ENCODE measurements at places on chromosomes 3 and 15.

GRCh38 chr15:66692391-66692790 is 9.6 kb upstream of the SMAD6 start:
- DNase-seq, result no peak

DNA sequence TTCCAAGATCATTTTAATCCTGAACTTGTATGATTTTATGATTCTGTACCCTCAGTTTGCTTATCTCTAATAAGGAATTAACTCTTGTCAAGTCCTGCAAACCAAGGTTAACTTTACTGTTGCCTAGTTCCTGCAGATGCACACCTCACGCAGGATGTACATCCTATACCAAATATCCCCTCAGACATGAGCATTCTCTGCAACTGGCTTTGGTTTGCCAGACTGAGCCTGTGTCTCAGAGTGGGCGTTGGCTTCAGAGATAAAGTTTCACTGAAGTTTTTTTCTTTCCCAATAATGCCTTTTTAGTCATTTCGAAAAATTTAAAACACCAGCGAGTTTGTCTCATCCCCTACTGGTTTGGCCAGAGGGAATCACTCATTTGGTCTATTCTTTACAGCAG is 173.9 kb downstream of the NR2F2 start:
- no peak for DNase-seq

DNA sequence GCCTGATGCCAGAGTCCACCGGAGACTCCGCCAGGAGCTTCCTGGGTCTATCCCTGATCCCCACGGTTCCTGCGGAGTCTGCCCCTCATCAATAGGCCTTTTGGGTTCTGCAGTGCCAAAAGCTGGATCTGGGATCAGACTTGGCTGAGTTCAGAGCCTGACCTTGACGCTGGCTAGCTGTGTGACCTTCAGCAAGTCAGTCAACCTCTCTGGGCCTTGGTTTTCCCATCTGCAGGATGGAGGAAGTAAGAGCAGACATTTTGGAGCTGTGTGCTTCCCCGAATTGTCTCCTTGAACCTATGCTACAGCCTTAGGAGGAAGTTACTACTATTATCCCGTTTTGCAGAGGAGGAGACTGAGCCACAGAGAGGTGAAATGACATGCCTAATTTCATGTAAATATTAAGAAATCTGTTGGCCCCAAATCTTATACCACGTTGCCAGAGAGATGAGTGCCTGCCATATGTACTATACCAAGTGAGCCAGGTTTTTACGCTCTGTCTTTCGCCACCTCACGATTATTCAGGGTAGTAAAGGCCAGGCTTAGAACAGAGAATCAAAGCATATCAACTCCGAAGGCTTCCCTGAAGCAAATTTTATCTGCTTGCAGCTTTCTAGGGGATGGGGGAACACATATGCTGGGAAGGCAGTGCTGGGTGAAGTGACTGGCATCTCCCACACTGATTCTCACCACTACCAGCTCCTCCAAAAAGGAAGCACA is 112.5 kb downstream of the SRGAP3 start:
- DNase-seq, result no peak

GRCh38 chr3:83968356-83968755 is 990.4 kb upstream of the CADM2 start:
- DNase-seq, result no peak

GRCh38 chr3:132360717-132361116 is 43.5 kb downstream of the ACP3 start:
- DNase-seq, result no peak

- DNase-seq, result peak; percentile 45
Measured at GRCh38 chr15:39171944-39172368, 408.9 kb upstream of the THBS1 start.

DNA sequence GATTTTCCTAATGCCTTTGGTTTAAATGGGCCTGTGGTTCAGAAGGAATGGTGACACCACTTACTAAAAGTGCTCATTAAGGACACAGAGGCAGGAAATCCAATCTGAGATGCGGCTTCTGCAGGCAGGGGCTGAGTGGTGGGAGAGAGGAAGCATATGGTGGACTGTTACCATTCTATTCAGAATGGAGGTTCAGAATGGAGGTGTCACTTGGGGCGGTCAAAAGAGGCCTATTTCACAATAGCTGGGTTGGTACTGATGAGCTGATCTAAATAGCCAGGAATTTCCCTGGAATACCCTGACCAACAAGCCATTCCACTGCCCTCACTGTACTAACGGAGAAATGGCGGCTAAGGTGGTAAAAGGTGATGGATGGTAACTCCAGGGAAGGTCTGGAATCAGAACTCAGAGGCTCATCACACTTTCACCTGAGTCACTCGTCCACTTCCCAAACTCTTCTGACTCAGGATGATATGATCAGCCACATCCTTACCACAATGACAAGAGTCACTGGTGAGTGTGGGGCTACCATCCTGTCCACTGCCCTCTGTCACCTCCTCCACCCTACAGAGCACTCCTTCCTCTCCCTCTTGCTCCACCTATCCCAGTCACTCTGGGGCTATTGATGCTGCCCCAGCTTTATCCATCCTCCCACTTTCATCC is 15.7 kb downstream of the RFT1 start:
- DNase-seq, result no peak

- no peak for DNase-seq
Measured at GRCh38 chr15:39054128-39054732, 489.6 kb upstream of the RASGRP1 start.

DNA sequence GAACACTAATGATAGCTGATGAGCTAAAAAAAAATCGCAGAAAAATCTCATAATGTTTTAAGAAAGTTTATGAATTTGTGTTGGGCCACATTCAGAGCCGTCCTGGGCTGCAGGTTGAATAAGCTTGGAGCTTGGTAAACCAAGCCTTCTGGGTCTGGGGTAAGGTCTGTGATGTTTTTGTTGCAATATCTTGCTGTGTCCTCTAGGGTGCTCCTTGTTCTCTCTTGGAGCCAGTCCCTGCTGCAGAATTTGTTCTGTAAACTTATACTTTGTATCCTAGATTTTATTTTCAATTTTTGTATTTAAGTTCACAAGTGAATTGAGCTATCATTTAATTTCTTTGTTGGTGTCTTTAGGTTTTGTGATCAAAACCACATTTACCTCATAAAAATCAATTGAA is 143.7 kb downstream of the NR1D2 start:
- DNase-seq, result no peak

DNA sequence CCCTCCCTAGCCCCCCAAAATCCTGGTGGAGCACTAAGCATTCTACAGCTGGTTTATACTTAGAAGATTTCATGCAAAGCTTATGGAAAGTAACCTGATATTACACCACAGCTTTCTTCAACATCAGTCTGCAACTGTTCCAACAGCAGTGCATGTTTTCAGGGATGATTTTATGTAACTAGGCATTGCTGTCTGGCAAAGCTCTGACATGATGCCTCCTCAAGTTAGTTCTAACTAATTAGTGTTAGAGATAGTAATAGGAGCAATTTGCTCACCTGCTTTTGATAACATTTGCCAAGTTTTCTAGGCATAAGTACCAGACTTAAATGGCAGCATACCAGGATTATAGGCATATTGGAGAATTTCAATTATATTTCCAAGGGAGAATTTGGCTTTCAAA is 330.3 kb upstream of the SGO1 start:
- DNase-seq, result no peak

GRCh38 chr15:73361337-73361736 is 7.4 kb downstream of the HCN4 start:
- DNase-seq, result no peak

DNA sequence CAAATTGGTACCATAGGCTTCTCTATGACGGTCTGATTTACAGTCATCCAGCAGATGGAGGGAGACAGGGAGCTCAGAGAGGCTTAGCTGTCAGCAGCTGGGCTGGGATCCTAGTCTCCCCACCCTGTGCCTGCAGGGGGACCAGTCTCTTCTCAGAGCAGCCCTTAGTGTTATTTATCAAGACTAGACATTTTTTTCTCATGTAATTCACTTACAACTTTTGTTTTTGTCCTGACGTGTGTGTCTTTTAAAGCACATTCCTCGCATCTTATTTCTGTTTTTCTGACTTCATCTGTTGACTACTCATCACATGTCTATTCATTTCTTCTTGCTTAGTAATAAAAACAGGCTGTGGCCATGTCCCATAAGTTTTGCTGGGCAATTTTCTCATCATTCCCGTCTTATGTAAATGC is 116.1 kb downstream of the KLF13 start:
- no peak for DNase-seq

DNA sequence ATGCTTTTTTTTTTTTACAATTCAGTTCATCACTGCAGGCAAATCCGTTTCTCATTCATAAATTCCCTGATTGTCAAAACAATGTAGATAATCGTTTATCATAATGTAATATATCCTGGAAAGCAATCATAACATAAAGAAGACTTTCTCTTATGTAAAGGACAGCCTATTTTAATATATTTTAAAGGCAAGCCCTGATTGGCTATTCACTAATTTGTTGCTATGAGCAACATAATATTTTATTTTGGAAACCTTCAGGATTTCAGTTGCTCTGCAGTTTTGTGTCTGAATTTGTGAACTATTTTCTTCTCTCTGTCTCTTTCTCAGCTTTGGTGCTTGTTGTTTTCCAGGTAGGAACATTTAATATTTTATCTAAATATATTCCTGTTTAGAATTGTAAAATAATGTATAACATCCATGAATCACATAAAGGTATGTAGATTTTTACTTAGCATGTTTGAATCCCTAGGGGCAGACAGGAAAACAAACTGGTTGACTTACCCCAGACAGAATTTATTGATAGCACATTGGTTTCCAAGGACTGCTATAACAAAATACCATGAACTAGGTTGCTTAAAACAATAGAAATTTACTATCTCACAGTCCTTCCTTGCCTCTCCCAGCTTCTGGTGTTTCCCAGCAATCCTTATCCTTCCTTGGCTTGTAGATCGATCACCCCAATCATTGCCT is 253.5 kb downstream of the CDIN1 start:
- DNase-seq, result no peak

- no peak for DNase-seq
Measured at GRCh38 chr15:70262171-70262570, 164.5 kb upstream of the TLE3 start.

- no peak for DNase-seq
Measured at GRCh38 chr3:53768478-53769459, 77.5 kb downstream of the CHDH start.

- no peak for DNase-seq
Measured at GRCh38 chr15:58060575-58060974, 4.9 kb downstream of the ALDH1A2 start.

- no peak for DNase-seq
Measured at GRCh38 chr3:135516143-135516542, 449.4 kb upstream of the PPP2R3A start.

GRCh38 chr15:89888214-89888804 is 5.5 kb downstream of the AP3S2 start:
- no peak for DNase-seq

- no peak for DNase-seq
Measured at GRCh38 chr15:39720621-39721611, 61.7 kb downstream of the FSIP1 start.

DNA sequence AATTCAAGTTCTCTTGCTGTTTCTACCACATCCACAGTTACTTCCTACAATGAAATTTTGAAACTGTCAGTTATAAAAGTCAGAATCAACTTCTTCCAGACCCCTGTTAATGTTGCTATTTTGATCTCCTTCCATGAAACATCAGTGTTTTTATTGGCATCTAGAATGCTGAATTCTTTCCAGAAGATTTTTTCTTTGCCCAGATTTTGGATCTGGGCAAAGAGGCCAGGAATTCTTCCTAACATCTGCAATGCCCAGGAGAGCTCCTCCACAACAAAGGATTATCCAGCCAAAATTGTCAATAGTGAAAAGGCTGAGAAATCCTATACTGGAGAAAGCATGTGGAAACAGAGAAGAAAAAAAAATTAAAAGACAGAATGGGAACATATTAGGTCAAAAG is 75.5 kb downstream of the SERPINI1 start:
- DNase-seq, result no peak

DNA sequence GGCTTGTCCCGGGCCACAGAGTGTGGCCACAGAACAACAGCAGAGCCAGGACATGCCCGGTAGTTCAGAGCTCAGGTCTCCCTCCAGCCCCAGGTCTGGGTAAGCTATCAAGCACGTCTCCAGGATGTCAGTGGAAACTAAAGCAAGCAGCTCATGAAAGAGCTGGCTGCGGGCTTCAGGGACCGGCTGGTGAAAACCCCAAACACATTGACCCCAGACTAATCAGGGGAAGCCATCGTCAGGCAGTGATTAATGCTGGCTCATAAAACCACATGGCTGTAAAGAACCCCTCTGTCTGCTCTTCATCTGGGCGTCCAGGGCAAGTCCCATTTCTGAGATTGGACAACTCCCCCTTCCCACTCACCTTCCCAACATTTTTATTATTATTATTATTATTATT is 37.8 kb downstream of the LMCD1 start:
- DNase-seq, result no peak

- DNase-seq, result no peak
Measured at GRCh38 chr15:95417761-95418160, 912.7 kb upstream of the NR2F2 start.

GRCh38 chr15:28967990-28968389 is 82.2 kb downstream of the APBA2 start:
- DNase-seq, result no peak

GRCh38 chr15:27210176-27210575 is 239.2 kb downstream of the GABRG3 start:
- no peak for DNase-seq

DNA sequence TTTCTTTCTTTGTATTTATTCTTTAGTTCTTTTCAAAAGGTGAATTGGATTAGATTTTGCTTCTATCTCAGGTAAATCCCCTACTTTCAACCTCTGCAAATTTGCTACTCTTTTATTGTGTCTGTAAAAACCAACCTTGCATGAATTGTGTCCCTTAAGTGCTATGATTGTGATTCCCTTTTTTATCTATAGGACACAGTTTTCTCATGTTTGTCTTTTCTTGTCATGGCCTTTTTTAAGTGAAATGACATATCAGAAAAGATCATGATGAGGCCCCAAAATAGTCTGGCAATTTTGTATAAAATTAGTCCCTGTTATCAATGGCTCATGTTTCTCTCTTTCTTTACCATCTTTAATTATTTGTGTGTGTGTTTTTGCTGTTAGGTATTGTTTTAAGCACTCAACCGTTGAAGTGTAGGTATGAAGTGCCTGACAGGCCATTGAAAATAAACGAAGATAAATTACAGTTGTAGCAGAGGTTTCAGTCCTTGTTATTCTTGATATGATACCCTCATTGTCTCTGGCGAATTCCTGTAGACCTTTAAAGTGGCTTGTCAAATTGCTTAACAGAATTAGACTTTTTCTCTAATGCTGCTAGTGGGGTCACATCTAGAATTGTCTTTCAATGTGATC is 184.3 kb downstream of the UBE2E2 start:
- DNase-seq, result no peak

DNA sequence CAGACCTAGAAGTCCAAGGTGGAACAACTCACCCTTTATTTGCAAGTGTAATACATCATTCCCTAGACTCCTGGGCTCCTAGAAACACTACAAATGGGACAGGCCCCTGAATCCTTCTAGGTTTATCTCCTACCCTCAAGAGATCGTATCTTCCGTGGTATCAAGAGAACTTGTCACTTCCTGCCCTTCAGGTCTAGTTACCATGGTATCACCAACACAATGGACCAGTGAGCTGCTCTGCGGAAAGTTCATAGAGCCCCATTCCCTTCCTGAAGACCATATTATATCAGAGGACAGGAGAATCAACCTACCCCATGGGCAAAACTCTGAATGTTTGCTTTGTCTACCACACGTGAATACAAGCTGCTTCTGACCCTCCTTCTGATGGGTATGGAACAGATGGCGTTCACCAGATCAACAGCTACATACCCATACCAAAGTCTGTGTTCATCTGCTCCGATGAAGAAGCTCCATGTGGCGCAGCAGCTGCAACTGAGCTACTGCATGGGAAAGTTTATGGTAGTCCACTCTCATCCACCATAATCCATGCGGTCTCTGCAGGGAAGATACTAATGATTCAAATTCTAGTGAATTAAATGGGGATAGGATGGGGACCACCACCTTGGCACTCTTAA is 84.6 kb upstream of the KLF13 start:
- DNase-seq, result no peak

Data from NCI-H2081 treated with DMSO at 0.1 percent for 48 hours (cell line).